ENCODE measurements at places on chromosomes 2 and 18. TPM values are rescaled to one million over a fixed set of nuclear protein-coding genes. Genes with fewer than 3 reads are reported as not detected.

FBXO36 gene
- polyA plus RNA-seq, result 2.3 TPM

MOCOS gene
- 0.16 TPM for polyA plus RNA-seq

OBSL1 gene
- 109 TPM for polyA plus RNA-seq

MEP1B gene
- not detected for polyA plus RNA-seq

DNAH7 gene
- 0.23 TPM for polyA plus RNA-seq

DNA sequence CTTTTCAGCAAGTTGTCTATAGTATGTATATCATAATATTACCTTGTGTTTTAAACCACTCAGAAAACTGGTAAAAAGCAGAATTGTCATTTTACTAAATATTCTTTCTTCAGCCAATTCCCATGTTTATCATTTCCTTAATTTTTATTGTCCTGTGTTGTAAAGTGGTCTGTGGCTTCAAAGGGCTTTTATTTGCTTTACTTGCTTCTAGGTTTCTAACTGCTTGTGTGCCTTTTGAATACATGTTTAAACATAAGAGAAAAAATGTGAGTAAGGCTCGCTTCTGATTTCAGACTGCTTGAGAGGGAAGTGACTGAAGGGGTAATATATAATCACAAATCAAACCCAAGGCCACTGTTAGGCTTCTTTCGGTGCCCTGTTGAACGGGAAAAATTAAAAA is 407.5 kb upstream of the NRP2 start:
- no peak for DNase-seq

DNA sequence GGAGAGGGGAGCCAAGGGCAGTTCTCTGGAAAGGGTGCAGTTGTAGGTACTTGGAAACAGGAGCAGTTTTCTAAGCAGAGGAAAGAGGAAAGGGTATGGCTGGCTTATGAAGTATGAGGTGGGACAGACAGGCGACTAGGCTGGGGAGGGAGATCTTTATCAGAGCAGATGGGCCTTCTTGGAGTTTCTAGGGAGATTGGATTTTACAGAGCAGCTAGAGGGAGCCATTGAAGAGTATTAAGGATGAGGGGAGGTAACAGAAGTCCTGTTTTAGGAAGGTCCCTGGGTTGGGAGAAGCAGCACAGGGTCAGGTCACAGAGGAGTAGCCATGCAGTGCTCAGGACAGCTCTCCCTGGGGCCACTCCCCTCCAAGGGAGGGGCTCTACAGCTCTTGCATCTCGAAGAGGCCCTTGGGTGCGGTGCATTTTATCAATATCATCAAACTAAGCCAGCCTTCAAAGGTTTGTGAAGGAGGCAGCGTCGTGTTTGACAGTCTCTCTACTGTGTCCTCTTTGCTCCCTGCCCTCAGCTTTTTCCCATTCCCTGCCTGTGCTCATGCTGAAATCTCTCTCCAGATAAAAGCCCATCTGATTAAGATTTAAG is 154.3 kb downstream of the SETBP1 start:
- no peak for DNase-seq

- no peak for DNase-seq
Observed at GRCh38 chr18:5040476-5040875, 156.6 kb downstream of the AKAIN1 start.

DNA sequence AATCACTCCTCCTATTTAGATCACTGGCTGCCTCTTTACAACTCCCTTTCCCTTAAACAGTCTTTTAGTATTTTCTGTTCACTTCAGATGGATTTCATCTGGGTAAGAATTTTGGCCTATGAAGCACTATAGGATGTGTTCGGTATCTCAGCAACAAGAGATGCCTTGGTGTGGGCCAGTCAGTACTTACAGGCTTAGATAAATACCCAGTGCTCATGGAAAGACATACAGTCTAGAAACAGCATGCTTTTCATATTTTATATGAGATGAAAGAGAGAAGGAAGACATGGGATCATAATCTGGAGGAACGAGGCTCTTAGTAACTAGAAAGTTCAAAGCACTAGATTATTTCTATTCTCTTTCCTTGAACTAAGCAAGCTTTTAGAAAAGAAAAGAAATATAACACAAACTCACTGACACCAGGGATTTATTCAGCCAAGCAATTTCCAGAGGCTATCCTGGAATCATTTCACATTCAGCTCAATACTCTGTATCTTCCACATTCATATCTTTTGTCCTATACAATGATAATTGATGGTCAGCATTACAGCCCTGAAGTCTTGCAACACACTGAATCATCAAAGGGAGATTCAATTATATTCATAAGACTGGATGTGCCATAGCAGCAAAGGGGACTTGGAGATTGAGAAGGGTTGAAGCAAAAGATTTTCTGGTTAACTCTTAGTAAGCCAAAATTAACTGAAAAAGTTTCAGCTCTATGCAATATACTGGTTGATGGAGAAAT is 408.8 kb upstream of the LYPD1 start:
- no peak for DNase-seq

DNA sequence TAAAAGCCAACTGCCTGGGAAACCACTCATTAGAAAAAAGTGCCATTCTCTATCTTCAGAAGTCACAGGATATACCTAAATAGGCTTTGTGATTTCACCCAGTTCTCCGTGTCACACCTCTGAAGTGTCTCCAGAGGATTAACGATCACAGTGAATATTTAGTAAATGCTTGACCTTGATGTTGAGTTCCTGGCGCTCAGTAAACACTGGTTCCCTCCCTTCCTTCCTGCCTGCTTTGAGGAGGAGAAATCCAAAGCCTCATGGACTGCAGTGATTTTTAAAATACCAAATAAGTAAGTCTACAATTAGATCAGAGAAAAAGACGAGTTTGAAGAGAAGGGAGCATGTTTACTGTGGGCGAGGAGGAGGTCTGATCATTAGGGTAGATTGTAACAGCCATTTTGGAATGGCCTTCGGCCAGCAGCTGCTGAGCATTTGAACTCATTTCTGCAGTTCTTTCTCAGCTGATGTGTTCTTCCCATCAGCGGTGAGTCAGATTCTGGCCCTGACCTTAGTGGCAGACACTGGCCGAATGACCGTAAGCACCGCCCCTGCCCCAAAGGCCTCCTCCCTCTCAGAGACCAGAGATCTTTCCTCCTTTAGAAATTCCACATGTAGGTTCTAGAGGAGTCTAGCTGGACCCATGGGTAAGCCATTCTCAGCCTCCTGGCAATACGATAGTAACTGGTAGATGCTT is 62.1 kb upstream of the SLC16A14 start:
- DNase-seq, result no peak

DNA sequence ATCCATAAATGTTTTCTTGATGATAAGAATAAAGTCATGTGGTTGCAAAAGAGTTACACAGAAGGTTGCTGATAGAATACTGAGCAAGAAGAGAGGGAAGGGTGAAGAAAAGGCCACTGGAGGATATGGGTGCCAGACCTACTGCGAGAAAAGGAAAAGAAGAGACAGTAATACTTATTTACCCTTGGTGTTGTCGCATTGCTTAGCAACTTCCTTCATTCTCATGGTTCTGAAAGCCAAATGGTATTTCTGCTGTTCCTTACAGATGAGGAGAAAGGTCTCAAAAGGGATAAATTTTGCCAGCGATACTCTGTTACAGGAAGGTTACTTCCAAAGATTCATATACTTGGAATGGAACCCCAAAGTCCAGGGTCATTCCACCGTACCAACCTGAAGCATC is 62.5 kb downstream of the LHCGR start:
- no peak for DNase-seq

DNA sequence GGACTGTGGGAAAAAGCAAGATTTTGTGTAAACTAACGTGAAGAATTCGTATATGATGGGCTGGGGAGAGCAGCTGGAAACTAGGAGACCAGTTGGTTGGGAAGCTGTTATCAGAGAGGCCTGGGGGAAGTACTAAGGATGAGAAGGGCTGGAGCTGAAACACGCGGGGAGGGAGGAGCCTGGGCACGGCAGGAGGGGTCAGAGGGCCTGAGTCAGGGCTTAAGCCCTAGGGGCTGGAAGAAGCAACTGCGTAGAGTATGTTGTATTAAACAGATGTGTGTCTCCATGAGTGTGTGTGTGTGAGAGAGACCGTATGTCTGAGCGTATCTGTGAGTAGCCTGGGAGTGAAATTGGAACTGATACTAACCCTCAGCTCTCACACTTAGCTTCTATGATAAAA is 8.4 kb downstream of the POMC start:
- DNase-seq, result peak; percentile 33

DNA sequence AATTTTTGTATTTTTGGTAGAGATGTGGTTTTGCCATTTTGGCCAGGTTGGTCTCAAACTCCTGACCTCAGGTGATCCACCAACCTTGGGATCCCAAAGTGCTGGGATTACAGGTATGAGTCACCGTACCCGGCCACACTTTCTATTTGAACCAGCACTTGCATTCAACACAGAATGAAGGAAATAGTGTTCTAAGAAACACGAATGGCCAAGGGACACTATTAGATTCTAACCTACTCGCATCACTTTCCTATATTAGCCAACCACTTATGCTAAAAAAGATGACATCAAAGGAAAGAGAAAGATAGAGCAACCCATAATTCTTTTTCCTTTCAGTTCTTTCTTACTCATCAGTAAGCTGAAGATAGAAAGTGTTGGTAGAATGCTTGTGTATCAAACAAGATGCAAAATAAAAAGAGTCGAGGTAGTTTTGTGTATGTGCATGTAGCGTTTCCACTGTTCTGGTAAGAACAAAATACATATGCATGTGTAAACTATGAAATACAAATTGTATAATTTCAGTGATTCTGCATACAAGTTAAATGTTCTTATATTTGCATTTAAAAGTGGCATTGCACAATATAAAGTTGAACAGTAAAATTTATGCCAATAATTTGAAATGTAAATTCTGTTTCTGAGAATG is 247.6 kb downstream of the CDCA7 start:
- no peak for DNase-seq

DNA sequence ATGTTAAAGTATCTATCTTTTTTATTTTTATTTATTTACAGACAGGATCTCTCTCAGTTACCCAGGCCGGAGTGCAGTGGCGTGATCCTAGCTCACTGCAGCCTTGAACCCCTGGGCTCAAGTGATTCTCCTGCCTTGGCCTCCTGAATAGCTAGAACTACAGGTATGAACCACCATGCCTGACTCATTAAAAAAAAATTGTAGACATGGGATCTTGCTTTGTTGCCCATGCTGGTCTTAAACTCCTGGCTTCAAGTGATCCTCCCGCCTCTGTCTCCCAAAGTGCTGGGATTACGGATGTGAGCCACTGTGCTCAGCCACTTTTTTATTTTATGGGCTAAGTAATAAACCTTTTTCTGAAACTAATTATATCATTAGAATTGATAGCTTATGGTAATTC is 7.1 kb downstream of the MFSD6 start:
- no peak for DNase-seq

- peak; percentile 43 for DNase-seq
Observed at GRCh38 chr2:236712304-236712703, 142.7 kb downstream of the ACKR3 start.

- no peak for DNase-seq
Observed at GRCh38 chr2:145060876-145061275, 541.0 kb upstream of the ZEB2 start.

DNA sequence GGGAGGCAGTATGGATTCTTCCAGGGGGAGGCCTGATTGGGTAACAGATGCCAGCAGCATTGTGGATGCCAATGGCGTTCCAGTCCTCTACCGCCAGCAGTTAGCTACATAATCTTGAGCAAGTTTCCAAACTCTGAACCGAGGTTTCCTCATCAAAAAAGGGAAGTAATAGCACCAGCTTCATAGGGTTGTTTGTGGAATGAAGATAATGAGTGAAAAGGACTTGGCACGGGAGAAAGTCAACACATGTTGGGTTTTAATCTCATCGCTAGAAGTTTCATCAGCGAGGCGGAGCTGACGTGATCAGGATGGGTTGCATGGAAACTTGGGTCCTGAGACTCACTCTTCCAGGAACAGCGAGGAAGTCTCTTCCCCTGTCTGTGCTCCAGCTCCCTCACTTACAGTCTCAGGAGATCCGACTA is 266.7 kb downstream of the SH3BP4 start:
- DNase-seq, result no peak

DNA sequence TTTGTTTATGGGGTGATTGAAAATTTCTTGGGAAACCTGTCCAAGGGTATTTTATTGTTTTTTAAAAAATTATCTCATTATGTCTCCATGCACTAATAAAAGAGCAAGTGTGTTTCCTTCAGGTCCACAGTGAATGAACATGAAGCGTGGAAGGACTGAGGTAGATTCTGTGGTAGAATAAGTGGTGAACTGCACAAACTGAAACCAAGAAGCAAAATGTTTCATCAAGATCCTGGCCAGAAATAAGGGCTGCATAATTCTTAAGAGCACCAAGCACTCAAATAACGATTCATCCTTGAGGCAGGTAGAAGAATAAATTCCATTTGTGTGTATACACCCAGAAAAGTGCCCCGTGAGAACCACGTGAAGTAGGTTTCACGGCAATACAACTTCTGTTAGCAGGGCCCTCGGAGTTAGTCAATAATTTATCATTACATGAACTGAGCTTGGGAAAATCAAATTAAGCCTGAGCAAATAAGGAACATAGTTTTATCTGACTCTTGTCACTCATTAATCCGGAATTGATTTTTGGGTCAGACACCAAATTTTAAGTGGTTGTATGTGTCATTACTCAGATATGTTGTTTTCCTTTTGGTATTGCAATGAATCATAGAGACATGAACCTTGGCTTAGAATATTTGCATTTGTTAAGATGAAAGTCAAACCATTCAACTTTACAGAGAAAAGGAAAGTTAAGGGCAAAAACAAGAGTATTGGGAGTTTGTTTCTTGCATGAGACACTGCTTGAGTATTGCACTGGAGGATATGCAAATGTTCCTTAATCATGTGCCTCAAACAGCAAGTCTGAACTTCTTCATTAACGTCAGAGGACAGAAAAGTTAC is 472.6 kb upstream of the NETO1 start:
- DNase-seq, result no peak

GRCh38 chr2:196486146-196486545 is 153.4 kb upstream of the CCDC150 start:
- DNase-seq, result peak; percentile 69

DNA sequence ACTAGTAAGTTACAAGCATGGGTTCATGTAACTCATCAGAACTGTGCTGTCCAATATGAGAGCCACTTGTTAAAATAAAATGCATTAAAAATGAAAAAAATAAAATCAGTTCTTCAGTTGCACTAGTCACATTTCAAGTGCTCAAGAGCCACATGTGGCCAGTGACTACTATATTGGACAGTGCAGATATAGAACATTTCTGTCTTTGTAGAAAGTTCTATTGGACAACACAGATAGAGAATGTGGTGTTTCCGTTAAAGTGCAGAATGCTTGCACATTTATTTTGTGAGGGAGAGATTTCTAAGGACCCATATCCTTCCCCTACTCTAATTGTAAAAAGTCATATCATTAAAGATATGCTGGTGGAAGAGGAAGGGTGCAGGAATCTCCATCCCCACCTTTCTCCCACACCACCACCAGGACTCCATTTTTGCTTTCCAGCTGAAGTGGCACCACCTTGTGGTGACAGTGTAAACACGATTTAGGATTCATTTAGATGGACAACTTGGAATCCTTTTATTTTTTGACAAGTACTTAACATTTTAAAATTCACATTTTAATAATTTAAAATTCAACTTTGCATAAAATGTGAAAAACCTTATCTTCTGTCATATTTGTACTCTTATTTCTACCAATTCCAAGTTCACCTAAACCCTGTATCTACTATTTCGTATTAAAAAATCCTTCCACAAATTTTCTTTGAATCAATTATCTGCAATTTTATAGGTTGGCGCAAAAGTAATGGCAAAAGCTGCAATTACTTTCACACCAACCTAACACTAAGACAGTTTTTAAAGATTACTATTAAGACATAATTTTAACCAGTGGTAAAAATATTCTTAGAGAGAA is 9.4 kb upstream of the CD302 start:
- DNase-seq, result peak; percentile 36
